ENCODE measurements at places on chromosomes 7 and 10.

DNA sequence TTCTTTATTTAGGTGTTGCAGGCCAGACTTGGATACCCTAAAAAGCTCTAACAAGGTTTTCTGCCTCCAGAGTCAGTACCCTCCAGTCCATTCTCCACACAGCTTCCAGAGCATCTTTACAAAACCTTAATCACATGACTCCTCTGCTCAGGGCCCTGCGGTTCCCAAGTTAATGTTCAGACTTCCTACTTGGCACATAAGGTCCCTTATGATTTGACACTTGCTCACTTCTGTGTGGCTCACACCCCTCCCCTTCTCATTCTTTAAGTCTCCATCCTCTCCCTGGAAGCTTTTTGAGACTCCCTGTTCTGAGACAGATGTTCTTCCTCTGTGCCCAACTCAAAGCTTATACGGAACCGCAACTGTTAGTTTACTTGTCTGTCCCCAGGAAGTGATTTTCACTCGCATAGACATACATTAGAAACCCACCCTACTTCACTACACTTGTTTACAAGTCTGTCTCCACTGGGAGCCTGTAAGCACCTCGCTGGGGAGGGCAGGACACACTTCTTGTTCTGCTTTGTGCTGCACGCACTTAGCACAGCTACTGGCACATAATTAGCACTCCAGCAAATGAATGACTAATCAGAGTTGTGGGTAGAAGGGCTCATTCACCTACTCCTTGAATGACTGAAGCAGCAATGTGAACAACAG lies 154.3 kb upstream of the LAMB4 start:
- DNase-seq, result no peak

DNA sequence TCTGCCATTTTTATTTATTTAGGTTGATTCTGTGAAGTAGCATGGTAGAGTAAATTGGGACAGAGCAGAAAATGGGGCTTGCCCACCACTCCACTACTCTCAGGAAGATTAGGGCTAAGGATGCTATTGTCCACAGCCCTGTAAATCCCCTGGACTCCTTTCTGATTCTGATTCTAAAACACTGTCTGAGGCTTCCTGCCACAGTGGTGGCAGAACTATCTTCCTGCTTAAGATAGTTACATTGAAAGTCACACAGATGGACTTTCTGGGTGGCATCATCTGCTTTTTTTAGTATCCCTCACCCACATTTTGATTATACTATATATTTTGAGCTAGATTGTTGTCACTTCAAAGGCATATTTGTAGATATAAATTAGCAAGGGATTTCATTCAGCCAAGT lies 50.0 kb downstream of the SPAM1 start:
- DNase-seq, result no peak

GRCh38 chr10:98224996-98225395 lies 43.0 kb downstream of the LOXL4 start:
- DNase-seq, result no peak

- DNase-seq, result no peak
Measured at GRCh38 chr10:3655528-3655927, 129.5 kb downstream of the KLF6 start.

DNA sequence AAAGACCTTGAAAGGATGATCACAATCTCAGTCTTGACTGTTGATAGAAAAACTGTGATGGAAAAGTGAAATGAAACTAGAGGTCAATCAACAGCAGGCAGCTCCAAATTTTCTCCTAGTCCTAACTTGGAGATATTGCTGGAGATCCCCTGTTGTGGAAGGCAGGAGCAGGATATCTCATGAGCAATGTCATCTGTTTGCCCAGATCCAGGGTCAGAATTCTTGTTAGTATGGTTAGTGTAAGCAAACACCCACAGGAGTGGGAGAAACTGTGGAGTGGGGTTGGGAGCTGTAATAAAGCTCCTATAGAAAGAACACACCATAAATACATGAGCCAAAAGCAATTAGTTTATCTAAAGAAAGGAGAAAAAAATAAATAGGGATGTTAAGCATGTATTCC lies 169.0 kb downstream of the AKR1D1 start:
- DNase-seq, result no peak

DNA sequence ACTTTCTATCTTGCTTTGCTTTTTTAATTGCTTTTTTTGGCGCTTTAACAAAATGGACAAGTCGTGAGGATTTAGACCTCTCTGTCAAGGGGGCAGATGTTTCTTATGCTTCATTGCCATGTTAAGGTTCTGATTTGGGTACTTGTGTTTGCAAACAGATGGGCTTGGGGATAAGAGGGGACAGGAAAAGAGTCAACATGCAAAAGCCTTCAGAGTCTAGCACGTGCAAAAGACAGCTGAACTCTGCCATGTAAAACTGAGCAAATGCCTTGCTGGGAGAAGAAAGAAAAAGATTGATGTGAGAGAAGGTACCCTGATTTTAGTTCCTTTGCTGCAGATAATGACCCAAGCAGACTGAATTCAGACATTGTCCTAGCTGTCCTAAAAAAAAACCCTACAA lies 173.1 kb downstream of the KIAA1217 start:
- no peak for DNase-seq

DNA sequence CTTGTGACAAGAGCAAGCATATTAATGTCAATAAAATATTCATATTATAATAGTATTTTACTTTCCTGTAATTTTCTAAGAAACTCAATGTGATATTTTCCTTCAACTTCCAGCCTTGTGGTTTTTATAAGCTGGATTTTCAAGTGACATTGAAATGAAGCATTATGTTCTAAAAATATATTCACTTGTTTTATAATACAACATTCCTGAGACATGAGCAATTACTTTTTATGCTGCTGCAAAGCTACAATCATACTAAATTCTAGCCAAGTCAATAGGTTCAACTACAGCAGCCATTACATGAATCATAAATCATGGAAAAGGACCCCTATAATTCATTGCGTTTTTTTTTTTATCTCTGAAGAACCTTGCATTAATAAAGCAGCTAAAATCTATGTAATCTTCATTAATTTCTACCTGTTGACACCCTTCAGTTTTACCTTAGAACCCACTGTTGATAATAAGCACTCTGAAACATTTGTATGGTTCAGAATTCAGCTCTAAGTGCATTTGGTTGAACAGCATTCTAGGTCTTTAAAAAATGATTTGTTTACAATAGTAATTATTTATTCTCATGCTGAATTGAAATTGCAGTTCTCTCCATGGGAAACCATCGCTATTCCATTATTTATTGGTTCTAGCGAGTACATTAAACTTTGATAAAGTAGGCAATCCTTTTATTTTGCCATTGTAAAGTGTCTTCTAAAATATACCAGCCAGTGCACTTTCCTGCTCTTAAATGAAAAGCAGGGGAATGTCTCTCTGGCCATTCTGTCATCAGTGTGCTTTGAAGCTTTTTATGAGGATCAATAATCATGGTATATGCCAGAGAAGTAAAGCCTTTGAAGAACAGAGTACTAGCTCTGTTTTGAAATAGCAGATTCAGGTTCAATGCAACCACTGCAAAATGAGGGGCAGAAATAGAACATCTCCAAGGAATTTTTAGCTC lies 132.6 kb downstream of the GNAT3 start:
- no peak for DNase-seq

DNA sequence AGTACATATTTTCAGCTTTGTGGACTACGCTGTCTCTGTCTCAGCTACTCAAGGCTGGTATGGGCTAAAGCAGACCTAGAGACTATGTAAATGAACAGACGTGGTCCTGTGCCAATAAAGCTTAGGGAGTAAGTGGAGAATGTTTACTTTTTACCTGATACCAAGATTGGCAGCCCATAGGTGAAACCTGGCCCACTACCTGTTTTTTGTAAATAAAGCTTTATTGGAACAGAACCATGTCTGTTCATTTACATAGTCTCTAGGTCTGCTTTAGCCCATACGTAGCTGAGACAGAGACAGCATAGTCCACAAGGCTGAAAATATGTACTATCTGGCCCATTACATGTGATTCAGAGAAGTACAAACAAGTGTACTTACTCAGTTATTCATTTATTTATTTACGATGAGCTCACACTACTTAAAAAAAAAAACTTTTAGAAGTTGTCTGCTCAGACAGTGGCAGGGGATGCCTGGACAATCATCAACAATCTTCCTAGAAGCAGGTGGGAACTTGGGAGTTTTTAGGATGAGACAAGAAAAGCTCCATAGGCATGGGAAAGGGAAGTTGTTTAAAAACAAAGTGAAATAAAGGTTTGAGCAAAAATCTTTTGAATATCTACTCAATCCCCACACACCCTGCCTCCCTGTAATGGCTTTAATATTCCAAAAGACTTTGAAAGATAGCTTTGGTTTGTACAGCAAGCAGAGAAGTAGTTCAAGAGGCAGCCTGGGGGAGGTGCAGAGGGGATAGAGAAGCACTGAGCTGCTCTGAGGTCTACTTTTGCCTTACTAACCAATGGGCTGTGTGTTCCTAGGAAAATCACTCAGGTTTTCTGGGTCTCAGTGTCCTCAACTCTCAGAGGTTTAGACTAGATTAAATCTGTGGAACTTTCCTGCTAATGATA lies 114.4 kb upstream of the AFAP1L2 start:
- DNase-seq, result no peak

DNA sequence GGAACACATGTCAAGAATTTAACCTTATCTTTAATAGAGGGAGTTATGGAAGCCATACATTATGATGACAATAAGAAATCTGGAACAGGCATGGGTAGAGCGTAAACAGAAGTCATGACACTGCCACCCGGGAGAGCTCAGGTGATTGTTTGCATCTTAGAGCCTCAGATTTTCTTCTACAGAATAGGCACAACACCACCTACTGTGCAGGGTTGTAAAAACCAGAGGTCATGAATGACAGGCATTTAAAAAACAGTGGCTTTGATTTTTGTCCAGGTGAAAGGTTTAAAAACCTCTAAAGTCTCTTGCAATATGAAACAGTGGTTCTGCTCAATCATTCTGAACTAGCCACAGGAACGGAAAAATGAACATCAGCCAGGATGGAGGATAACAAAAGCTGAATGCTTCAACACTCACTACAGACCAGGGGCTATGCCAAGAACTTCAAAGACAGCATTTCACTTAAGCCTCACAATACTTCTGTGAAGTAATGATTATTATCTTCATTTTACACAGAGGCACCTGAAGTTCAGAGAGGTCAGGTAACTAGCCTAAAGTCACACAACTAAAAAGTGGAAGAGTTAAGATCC lies 123.8 kb downstream of the SLC25A13 start:
- no peak for DNase-seq

- no peak for DNase-seq
Measured at GRCh38 chr7:123231021-123232000, 31.5 kb upstream of the SLC13A1 start.

- no peak for DNase-seq
Measured at GRCh38 chr7:36638586-36639263, 85.6 kb downstream of the AOAH start.

DNA sequence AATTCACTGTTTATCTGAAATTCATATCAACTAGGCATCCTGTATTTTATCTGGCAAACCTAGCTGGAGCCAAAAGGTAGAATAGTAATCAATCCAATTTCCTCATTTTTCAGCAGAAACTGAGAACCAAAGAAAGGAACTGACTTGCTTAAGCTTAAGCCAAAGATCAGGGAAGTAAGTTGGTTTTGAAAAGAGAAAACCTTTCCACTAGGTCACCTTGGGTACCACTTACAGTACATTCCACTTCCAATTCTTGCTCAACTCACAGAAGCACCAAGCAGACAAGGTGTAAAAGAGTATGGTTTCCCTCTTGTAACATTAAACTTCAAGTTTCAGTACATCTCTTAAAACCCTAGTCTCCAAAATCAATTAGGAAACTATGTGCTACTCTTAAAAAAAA lies 79.6 kb downstream of the ZFAND4 start:
- no peak for DNase-seq

DNA sequence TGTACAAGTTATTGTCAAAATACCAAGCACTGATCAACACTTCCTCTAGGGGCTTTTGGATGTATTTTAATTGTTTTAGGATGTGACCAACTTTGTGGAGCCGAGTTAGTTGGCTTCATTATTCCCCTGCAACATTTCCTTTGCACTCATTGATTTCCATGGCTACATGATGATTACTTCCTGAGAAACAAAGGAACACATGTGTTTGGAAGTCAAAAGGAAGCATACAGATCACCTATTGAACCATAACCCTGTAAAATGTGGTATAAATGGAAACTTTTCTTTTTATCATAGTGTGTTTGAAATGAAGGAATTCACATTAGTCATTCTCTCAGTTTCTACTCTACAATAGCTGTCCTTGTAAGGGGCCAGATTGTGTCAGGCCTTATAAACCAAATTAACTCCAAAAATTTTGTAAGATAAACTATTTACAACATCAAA lies 32.2 kb upstream of the EXOC6 start:
- no peak for DNase-seq

DNA sequence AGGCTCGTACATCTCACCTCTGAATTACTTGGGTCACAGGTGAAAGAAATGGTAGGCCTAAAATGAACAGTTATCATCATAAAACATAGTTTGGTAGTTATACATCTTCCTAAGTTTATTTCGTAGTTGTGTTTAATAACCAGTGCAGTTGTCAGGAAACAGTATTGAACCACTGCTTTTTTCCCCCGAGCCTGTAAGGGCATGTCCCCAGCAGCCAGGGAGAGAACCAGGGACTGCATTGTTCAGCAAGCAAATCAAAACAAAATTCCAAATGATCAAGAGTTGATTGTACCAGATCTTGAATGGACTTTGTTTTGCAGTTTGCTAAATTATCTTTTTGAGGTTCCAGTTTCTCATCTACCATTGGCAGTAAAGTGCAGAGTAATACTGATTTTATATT lies 2.4 kb downstream of the EIF4H start:
- DNase-seq, result no peak

- no peak for DNase-seq
Measured at GRCh38 chr7:137931823-137932222, 70.1 kb downstream of the CREB3L2 start.

GRCh38 chr7:79471283-79471682 lies 17.8 kb upstream of the MAGI2 start:
- DNase-seq, result peak; percentile 8

- no peak for DNase-seq
Measured at GRCh38 chr10:131911451-131911850, 10.6 kb downstream of the PPP2R2D start.

DNA sequence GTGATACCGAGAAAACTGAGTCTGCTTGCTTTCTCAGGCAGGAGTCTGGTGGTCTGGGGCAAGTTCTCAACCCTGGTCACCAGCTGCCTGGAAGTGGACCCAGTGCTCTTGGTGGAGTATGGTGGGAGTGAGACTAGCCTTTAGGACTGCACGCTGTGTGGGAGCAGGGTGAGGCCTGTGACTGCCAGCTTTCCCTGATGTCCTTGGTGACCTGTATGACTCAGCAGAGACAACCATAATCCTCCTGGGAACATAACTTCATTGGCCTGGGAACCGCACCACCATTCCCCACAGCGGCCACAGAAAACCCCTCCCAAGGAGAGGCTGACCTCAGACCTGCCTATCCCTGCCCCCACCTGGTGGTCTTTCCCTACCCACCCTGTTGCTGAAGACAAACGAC lies 139.5 kb upstream of the CHRM2 start:
- DNase-seq, result no peak

- DNase-seq, result no peak
Measured at GRCh38 chr10:59873896-59874295, 32.5 kb downstream of the CCDC6 start.

DNA sequence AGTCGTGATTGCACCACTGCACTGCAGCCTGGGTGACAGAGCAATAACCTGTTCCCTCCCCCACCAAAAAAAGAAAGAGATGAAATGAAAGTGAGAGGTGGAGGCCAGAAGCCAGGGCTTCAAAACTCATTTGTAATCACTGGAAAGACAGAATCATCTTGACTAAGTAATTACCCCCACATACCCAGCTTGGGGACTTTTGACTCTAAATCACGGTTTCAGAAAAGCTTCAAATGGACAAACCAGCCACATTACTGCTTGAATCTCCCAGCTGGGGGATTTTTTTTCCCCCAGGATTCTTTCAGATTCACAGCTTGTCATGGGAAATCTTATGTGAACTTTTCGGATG lies 361.0 kb downstream of the FRMD4A start:
- DNase-seq, result no peak

GRCh38 chr7:51633596-51633995 lies 317.0 kb upstream of the COBL start:
- no peak for DNase-seq

Measured in midbrain (tissue), 1 donor.